Upper lobe of right lung (tissue), 1 donor: ENCODE measurements at places on chromosomes 6 and 20. TPM values are rescaled to one million over a fixed set of nuclear protein-coding genes. Genes with fewer than 3 reads are reported as not detected.

GRCh38 chr6:129096651-129097290 lies 213.8 kb downstream of the LAMA2 start:
- DNase-seq: no peak

- DNase-seq: no peak
Observed at GRCh38 chr6:148128014-148128730, 214.5 kb upstream of the SASH1 start.

BMP2 gene
- 22.7 TPM for total RNA-seq

DNA sequence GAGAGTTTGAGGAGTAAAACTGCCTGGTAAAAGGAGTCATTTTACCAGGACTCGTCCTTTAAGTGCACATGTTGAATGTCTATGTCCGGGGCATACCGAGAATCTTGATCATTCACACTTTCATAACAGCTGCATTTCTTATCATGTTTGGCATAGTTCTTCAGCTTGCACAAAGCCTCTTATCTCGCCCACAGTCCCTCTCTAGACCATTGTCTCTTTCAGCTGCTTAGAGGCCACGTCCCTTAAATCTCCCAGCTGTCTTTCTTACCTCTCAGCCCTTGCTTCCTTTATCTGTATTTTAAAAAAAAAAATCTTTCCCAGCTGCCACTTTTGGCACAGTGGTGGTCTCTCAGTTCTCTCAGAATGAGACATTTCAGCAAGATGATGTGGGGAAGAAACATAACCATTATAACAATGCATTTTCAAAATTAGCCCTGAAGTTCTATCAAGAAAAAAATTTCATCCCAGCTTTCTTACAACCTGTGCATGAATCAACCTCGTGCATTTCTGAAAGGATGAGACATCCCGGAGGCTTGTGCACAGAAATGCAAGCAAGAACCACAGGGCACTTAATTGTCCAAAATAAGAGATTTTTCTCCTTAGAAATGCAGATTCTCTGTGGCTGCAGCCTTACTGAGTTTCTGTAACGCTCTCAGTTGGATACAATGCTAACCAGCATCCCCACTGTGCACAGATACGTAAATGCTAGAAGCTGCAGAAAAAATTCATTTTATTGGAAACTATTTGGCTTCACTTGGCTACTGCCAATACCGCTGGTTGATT lies 24.2 kb downstream of the RBM24 start:
- no peak for DNase-seq

DNA sequence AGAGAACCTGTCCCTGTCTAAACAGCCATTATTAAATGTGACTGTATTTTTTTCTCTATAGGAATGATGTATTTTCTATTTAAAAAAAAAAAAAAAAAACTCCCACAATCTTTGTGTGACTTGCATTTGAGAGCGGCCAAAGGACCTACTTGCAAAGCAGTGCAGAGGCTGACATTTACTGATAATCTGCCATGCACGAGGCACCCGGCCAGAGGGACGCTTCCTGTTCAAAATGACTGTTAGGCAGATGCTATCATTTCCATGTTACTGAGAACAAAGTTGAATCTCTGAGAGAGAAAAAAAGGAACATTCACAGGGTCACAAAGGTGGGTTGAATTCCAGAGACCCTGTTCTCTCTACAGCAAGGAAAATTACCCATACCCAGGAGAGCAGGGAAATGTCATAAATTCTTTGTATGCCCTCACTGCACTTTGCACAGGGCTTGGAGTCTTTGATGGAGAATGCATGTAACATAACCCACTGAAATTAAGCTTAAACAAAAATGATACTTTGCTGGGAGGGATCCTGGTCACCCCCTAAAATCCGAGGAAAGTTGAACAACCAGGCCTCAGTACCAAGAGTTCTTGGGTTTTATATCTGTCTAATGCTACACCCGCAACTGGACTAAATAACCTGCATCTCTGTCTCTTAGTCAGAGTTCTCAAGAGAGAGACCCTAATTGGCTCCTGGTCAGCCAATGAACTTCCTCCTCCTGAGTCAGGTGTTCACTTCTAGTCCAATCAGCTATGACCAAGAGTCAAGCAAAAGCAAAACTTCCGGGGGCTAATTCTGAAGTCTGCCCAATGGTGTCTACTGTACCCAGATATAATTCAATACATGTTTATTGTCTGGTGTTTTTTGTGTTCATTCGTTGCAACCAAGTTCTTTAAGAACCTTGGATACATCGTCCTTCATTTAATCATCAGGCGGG lies 61.2 kb downstream of the GCLC start:
- DNase-seq: no peak

RGS17 gene
- 0.26 TPM for total RNA-seq
